ENCODE measurements at places on chromosomes 11 and 22. TPM values are rescaled to one million over a fixed set of nuclear protein-coding genes. Genes with fewer than 3 reads are reported as not detected.

DNA sequence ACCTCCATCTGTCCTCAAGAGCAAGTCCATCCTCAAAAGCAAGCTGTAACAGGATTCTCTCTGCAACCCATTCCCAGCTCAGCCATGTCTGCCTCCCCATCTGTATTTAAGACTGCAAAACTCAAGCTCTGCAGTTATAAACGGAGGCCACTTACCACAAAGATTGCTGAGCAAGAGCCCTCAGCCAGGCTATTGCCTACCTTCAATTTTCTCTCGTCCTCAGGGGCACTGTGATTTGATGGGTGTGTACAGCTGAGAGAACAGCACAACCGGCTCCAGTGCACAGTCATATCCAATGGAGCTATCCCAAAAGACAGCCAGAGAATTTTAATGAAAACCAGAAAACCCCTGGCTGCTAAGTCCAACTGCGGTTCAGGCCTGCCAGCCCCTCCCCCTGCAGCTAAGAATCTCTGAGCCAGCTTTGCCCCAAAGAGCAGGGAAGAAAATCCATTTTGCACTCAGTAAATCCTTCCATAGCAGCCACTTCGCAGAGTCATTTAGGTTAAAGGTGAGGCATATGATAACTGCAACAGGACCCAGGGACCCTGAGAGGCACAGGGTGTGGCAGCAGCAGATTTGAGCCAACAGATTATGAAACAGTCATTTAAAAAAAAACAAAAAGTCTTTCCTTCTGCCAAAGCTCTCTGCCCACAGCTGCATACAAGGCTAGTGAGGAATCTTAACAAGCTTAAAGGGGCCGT, 37.6 kb downstream of the RAB30 start:
- peak; percentile 62 for DNase-seq

Gene TRPM5
- under 0.01 TPM for total RNA-seq

Gene PGA5
- not detected for total RNA-seq

DNA sequence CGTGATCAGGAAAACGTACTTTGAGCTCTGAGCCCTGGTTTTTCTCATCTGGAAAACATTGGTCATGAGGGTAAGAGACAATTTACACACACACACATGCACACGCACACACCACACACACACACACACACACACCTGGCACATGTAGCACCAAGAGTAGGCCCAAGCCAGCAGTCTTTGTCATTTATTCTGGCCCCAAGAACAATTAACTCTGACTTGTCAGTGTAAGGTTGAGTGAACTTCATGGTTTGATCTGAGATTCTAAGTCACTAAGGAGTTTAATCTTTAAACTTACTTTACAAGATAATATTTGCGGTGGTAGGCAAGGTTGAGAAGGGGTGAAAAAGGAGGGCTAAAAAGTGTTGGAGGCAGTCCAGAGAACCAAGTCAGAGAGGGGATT, 44.1 kb downstream of the MMP20 start:
- DNase-seq, result no peak

DNA sequence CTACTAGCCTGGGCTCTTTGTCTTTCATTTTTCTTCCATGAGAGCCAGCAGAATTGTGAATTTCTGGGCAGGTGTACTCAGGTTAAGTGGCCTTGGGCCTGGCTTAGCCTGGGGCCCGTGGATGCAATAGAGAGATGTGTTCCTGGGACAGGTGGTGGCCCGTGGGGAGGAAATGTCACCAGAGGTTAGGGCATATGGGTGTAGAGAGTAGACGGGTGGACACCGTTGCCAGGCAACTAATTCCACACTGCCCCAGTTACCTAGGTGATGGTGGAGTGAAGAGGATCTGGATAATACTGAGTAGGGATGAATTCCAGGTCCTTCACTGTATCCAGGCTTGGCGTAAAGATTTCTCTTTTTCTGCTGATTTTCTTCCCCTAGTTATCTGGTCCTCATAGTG, 175.0 kb downstream of the INSC start:
- DNase-seq, result no peak

Gene OR2D3
- total RNA-seq, result not detected

DNA sequence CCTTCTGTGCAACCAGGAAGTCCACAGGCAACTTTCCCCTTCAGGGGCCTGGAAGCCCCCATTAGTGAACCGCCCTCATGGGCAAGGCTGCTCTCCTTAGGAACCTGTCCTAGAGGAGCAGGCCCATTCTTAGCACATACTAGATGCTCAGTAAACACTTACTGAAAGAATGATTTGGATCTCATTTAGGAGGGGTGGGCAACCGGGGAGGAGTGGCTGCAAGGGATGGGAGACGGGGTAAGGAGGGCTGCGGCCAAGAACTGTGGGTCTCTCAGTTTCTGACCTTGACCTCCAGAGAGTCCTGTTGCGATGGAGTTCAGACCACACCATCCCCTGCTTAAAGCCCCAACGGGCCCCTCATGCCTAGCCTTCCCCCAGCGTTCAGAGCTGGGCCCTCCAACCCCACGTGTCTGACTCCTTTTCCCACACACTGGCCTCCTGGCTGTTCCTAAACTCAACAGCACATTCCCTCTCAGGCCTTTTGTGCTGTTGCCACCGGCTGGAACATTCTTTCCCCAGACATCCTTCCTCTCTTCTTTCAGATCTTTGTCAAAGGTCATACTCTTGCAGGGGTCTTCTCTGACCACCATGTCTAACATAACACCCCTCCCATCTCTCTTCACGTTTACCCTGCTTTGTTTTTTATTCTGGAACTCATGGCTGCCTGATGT, 20.7 kb upstream of the PICK1 start:
- DNase-seq, result peak; percentile 65

DNA sequence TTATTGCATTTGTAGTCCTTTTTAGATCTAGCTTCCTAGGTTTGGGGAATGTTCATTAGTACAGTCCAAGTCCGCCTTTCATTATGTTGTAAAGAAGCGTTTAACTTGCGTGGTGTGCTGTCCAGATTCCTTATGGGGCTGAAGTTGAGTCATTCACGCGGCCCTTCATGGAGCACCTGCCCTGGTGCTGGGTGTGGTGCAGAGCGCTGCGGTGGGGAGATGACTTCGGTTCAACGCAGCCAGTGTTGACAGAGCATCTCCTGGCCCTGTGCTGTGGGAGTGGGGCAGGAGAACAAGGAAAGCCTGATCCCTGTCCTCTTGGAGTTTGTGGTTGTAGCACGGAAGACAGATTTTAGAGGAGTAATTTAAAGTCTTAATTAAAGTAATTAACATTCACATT, 152.0 kb downstream of the TBC1D22A start:
- no peak for DNase-seq

Gene SAC3D1
- total RNA-seq, result 9.7 TPM

- no peak for DNase-seq
Measured at GRCh38 chr11:13143486-13144297, 133.9 kb upstream of the BMAL1 start.

GRCh38 chr11:64253481-64253880, 2.2 kb downstream of the PLCB3 start:
- DNase-seq, result no peak

GRCh38 chr11:46238967-46239800, 38.3 kb upstream of the CREB3L1 start:
- peak; percentile 98 for DNase-seq

DNA sequence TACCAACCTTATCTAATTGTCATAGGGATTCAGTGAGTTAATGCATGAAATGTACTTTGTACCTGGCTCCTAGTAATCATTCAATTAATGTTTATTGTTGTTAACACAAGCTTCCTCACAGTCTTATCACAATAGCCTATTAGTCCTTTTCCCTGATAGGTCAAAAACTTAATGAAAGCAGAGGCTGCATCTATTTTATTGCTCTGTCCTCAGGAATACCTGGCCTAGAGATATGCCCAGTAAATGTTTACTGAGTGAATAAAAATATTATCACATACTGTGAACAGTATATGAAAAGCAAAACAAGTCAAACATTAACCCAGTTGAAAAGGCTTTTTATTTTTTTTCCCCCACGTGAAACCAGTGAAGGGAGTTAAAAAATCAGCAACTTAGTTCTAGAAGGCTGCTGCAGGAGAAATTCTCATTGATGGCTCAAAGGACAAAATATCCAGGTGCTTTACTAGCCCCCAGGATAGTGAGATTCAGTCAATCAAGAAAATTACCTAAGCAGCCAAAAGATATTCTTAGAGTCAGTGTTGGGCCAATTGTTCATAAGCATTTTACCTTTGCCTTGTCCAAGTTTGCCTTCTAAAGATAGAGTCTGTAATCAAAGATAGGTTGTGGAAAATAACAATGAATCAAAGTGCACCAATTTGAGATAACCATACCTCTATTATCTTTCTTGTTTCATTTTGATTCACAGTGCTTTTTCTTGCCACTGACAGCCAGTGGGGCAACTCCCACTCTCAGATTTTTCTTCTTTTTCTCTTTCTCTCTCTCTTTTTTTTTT, 34.4 kb upstream of the SLC6A5 start:
- DNase-seq, result no peak

Gene ASPHD2
- total RNA-seq, result 6.2 TPM

Gene OR5B12
- total RNA-seq, result not detected

Gene OR51E2
- total RNA-seq, result not detected

Gene ZNF214
- 4.7 TPM for total RNA-seq

DNA sequence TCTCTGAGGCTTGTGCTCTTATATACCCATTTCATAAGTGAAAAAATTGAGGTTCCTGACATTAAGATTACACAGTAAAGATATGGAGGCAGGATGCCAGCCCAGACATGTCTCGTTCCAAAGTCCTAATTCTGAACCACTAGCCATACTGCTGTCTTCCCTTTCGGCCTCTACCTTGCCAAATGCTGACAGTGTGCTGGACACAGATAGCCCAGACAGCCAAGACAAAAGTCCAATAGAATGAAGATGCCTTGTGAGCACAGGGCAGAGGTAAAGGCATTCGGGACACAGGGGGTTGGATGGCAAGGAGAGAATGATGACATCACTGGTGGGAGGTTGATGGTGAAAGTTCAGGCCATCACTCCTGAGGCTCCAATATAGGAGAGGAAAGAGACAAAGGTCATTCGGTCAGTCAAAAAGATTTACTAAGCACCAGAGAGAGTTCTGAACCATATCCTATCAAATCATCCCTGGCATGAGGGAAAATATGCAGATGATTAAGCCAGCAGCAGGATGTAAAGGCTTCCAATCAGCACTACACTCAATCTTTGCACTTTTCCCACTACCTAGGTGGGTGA, 174.0 kb upstream of the MTMR2 start:
- no peak for DNase-seq

Gene OR8J1
- total RNA-seq, result not detected

Gene CCDC157
- 2.9 TPM for total RNA-seq

DNA sequence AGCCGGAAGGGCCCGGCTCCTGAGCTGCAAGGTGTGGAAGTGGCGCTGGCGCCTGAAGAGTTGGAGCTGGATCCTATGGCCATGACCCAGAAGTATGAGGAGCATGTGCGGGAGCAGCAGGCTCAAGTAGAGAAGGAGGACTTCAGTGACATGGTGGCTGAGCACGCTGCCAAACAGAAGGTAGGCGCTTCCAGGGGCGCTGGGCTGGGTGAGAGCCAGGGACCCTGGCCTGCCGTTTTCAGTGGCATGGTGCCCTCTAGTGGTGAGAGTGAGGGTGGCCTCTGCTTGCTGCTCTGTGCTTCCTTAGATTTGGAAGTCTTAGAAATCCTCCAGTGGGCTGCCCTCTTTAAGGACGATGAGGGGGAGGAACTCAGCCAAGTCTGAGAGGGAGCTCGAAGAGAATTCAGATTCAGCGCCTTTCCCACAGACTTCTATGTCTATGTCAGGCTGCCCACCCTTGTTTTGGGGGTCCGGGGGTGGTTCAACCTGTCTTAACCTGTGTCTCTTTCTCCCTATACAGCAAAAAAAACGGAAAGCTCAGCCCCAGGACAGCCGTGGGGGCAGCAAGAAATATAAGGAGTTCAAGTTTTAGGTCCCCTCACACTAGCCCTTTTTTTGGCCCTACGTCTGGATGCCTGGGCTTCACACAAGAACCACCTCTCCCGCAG, 1.8 kb upstream of the PACS1 start:
- DNase-seq, result peak; percentile 82

DNA sequence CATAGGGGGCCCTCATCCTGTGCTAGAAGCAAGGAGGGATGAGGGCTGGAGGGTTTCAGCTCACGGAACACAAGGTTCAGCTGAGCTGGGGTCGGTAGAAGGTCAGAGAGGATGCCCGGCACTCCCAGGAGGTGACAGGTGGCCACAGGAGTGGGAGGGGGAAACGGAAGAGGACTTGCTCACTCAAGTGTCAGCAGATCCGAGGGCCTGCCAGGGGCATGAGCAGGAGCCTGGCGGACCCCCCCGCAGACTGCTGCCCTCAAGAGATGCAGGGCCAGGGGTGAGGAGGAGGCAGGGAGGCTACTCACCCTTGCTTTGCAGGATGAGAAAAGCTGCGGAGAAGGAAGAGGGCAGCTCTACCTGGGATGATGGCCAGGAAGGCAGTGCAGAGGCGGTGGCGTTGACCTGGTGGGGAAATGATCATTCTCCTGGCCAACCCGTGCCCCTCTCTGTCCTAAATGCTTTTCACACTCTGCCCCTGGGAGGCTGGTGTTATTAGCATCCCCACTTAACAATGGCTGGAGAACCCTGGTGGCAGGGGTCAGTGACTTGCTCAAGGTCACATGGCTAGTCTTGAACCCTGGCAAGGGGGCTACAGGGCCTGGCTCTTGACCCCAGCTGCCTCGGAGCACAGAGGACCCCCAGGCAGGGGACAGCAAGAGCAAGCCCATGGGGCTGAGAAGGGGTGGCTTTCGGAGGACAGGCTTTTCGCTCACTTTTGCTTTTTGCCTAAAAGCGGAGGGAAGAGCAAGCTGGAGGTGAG, 30.1 kb upstream of the CSNK1E start:
- peak; percentile 39 for DNase-seq

DNA sequence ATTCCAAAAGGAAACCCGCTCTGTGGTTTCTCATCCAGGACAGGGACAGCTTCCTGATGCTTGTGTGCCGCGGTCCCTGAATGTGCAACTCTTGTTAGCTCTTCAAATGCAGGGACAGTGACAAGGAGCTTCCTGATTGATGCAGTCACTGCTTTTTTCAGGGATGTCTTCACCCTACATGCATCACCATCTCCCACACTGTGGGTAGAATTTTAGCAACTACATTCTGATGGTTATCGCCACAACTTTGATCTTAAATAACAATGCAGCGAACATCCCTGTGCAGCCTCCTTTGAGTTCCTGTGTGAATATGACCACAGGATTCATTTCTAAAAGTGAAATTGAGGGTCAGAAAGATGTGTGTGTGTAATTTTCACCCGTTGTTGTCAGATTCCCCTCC, 115.0 kb downstream of the GGTLC2 start:
- DNase-seq, result no peak

Gene FAM118B
- total RNA-seq, result 29.5 TPM

GRCh38 chr11:57638005-57638781, 11.5 kb downstream of the YPEL4 start:
- peak; percentile 99 for DNase-seq

GRCh38 chr11:113991170-113991569, 16.3 kb downstream of the HTR3A start:
- no peak for DNase-seq

Gene MS4A15
- total RNA-seq, result not detected

Gene MRGPRX3
- not detected for total RNA-seq

Gene EMID1
- 0.29 TPM for total RNA-seq

GRCh38 chr11:22787551-22788162, 41.9 kb downstream of the SVIP start:
- no peak for DNase-seq

DNA sequence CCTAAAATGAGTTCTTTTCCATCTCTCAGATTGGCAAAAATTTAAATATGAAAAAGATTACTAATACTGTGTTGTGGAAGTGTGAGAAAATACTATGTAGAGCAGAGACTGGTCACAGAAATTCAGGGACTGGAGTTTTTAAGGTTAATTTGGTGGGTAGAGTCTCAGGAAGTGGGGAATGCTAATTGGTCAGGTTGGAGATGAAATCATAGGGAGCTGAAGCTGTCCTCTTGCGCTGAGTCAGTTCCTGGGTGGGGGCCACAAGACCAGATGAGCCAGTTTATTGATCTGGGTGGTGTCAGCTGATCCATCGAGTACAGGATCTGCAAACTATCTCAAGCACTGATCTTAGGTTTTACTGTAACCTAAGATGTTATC, 29.4 kb upstream of the TMEM86A start:
- no peak for DNase-seq

Data from osteoblast (primary cell).